RPMI7951 (cell line): ENCODE measurements at places on chromosomes 11 and 22.

GRCh38 chr22:25475257-25476022 lies 89.0 kb upstream of the GRK3 start:
- peak; percentile 14 for DNase-seq

GRCh38 chr11:125869521-125869920 lies 17.9 kb upstream of the HYLS1 start:
- DNase-seq: no peak

DNA sequence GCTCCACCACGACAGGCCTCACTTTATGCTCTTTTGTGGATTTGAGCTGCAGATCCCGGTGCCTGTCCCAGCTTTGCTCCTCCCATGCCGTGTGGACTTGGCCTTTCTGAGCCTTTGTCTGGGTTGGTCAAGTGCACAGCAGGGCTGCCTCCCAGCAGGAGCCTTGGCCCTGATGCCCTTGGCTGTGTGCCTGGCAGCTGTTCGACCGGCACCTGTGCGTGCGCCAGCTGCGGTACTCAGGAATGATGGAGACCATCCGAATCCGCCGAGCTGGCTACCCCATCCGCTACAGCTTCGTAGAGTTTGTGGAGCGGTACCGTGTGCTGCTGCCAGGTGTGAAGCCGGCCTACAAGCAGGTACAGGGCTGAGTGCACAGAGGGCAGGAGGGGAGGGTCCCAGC lies 46.5 kb downstream of the MYO7A start:
- no peak for DNase-seq

GRCh38 chr22:19107730-19108074 lies 14.5 kb downstream of the DGCR2 start:
- DNase-seq: no peak

GRCh38 chr11:118010738-118011461 lies 24.7 kb downstream of the IL10RA start:
- DNase-seq: no peak

DNA sequence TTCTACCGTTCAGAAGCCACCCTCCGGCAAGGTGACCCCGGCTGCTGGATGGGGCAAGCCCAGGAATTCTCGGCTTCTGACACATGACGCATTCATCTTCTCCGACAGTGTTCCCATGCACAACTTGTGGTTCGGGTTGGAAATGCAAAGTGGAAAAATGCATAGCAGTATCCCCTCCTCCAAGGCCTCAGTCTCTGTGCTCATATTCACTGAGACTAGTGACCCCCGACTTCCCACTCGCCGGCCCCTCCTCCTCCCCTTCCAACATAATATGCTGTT lies 70.0 kb upstream of the NTM start:
- DNase-seq: peak; percentile 4

- DNase-seq: no peak
Observed at GRCh38 chr11:112728288-112728687, 232.9 kb upstream of the NCAM1 start.

DNA sequence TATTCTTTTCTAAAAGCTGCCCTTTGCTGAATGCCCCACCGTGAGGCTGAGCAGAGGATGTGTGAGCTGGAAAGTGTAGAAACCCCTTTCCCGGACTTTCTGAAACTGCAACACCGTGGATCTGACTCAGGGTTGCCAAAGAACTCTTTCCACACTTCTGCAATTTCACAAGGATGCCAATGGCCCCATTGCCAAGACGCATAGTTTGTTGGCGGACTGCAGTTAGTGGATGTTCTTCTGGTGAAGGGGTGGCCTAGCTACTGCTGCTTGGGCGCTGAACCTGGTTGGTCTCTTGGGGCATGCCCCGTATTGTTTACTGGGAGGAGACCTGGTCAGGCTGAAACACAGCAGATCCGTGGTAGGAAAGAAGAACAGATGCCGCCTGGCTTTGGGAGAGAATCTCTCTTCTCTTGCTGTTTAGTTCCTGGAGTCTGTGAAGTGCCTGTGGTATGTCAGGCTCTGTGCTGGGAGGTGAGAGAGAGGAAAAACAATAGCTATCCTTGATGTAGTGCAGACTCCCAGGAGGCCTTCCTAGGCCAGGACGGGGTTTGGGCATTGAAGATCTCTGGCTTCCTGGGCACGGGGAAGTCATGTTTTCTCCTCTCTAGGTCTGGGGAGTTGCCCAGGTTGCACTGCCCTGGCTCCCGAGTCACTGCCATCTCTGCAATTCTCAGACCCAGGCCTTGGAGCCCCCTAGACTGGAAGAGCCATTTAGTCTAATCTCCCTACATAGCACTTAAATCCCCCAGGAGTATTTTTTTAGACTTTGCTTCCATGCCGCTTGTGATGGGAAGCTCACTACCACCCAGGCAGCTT lies 26.9 kb downstream of the CD82 start:
- DNase-seq: no peak

DNA sequence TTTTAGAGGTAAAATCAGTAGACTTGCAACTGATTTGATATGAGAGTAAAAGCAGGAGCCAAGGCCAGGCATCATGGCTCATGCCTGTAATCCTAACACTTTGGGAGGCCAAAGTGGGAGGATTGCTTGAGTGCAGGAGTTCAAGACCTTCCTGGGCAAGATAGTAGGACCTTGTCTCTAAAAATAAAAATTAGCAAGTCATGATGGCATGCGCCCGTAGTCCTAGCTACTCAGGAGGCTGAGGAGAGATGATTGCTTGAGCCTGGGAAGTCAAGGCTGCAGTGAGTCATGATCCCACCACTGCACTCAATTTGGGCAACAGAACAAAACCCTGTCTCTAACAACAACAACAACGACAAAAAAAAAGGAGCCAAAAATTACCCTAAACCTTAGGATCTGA lies 13.5 kb downstream of the SGSM3 start:
- peak; percentile 67 for DNase-seq

- DNase-seq: peak; percentile 26
Observed at GRCh38 chr11:110524238-110524637, 94.5 kb downstream of the FDX1 start.

DNA sequence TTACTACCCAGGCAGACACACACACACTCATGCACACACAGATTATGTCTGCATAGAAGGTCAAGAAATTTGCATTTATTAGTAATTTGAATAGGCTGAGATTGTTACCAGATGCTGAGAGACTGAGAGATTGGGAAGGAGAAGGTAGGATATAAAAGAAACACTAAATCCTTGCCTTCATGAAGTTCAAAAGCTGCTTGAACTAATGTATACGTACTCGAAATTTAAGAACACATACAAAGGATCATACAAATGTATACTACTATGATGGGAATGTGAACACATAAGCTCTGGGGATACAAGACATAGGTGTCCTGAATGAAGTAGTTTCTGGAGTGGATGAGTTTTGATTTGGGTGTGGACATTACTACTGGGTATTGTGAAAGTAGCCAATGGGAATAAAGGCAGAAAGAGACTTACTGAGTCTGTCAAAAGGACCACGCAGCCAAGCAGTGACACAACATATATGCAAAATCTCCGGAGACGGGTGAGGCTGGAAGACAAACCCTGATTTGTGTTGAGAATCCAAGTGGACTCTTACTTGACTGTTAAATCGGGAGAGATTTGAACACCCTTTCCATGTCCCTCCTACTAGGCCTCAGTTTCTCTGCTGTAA lies 7.3 kb upstream of the PKNOX2 start:
- no peak for DNase-seq

DNA sequence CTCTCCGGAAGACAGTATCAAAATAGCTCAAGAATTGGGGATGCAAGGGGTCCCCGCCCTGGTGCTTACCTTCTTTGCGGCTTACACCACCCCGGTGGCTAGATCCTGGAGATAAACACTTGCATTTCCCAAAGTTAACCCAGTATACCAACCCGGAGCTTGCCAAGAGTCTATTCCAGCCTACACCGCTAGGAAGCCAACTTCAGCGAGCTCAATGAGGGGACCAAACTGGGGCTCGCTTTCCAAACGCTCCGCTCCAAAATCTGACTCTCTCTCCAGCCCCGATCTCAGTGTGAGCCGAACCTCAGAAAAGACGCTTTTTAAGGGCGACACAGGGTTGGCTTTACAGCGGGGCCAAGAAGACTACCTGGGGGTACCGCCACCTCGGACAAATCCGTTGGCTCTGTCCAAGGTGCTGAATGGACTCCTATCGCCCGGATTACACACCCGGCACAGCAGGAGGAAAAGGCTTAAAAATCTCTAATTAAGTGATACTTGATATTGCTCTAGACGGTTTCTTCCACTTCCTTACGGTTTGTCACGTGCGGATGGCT lies 20.1 kb upstream of the BDNF start:
- DNase-seq: peak; percentile 62

GRCh38 chr11:119615882-119616196 lies 113.2 kb downstream of the NECTIN1 start:
- DNase-seq: no peak

- no peak for DNase-seq
Observed at GRCh38 chr22:40322021-40322420, 24.3 kb upstream of the ADSL start.

- DNase-seq: peak; percentile 71
Observed at GRCh38 chr11:29025001-29025400, 916.8 kb downstream of the METTL15 start.

DNA sequence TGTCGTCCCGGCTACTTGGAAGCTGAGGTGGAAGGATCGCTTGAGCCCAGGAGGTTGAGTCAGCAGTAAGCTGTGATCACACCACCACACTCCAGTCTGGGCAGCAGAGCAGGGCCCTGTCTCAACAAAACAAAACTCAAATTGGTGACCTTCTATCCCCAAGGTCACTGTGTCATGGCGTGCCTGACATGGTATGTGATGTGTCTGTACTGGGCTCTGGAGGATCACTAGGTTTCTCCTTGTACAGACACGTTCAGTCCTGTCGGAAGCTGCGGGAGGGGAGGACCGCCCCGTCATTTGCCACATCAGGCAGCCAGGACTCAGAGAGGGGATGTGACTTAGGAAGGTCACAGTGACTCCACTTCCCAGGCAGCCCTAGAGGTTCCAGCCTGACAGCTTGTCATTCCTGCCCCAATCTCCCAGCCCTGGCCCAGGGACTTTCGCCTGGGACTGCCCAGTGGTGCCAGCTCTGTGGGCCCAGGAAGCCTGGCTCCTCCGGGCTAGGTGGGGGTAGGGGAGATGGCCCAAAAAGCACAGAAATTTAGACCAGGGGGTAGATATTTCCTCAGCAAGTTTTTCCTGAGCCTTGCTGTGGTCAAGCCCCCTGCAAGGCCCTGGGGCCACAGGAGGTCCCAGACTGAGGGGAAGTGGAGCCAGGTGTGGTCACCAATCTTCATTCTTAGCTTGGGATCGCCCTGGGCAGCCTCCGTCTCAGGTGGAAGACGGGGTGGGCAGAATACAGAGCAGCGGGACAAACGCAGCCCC lies 53.2 kb downstream of the TRIOBP start:
- peak; percentile 79 for DNase-seq

DNA sequence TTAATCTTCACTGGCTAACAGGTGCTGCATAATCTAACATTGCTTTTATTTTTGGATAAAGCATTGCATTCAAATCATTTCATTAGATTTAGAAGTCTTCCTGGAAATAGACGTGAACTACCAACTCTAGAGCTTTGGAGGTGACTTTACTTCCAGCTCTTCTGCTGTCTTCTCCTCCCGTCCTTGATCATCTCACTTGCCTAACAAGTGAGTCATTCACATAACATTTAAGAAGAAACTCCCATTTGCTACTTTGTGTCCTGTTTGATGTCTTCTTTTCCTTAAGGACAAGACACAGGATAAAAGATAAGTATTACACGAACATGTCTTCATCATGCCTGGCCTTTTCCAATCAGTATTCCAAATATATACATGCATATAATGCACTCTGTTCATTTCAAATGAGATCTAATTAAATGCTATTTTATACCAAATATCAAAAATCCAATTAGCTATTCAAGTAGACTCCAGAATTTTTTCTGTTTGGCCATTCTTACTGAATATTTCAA lies 88.3 kb downstream of the BDNF start:
- no peak for DNase-seq

GRCh38 chr11:134341805-134342571 lies 10.2 kb downstream of the GLB1L2 start:
- no peak for DNase-seq

DNA sequence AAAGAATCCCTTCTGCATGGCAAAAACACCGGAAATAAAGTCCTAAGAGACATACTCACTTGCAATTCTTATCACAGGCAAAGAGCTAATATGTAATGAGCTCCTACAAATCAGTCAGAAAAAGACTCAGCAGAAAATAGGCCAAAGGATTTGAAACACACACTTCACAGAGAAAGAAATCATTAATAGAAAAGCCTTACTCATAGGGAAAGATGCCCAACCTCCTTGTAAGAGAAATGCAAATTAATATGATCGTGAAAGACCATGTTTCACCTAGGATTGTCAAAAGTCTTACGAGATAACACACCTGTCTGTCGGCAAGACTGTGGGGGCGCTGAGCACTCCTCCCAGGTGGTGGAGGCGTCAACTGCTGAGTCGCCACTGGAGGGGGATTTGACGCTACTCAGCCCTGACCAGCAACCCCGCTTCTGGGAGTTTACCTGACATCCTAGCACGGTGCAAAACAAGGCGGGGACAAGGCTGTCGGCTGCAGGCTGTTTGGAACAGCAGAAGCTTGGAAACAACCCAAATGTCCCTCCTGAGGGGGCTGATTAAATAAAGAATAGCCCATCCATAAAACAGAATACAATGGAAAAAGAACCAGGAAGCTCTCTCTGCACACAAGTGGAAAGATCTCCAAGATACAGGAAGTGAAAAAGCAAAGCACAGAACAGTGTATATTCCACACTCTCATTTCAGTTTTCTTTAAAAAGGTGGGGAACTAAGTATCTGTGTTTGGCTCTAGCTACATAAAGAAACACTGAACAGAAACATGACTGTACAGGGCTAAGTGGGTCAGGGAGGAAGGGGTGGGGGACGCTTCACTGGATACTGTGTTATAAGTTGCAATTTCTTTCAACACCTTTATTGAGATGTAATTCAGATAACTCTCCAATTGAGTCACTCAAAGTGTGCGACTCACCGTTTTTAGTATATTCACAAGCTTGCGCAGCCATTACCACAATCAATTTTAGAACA lies 11.5 kb downstream of the CSNK1E start:
- no peak for DNase-seq

- no peak for DNase-seq
Observed at GRCh38 chr11:33646629-33647028, 54.0 kb downstream of the C11orf91 start.

- DNase-seq: no peak
Observed at GRCh38 chr22:23163665-23164064, 16.6 kb upstream of the BCR start.

DNA sequence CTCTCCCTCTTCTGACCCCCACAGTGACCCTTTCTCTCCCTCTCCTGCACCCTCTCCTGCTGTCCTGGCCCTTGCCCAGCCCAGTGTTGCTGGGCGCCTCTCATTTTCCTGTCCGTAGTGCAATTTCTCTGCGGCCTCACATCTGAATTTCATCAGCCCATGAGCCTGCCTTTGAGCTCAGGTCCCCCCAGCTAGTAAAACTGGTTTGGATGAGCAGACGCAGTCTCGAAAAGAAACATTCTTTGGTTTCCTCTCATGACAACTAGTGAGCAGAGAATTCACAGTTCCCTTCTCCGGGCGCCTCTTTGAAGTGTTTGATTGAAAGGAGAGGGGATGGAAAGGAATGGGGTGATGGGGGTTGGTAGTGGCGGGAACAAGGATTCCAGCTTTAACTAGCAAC lies 126.0 kb upstream of the CADM1 start:
- DNase-seq: no peak

GRCh38 chr11:89484896-89485295 lies 6.3 kb downstream of the NOX4 start:
- no peak for DNase-seq

GRCh38 chr11:42770444-42771065 lies 541.2 kb upstream of the API5 start:
- DNase-seq: no peak

- peak; percentile 67 for DNase-seq
Observed at GRCh38 chr11:116986521-116987105, 111.6 kb downstream of the SIK3 start.

GRCh38 chr22:48343461-48343860 lies 1484.2 kb downstream of the BRD1 start:
- DNase-seq: no peak
